Renal pelvis (tissue), 12 donors: ENCODE measurements at places on chromosomes 13 and 19. TPM values are rescaled to one million over a fixed set of nuclear protein-coding genes. Genes with fewer than 3 reads are reported as not detected.

MBD3L3 gene
- not detected for polyA plus RNA-seq

DNA sequence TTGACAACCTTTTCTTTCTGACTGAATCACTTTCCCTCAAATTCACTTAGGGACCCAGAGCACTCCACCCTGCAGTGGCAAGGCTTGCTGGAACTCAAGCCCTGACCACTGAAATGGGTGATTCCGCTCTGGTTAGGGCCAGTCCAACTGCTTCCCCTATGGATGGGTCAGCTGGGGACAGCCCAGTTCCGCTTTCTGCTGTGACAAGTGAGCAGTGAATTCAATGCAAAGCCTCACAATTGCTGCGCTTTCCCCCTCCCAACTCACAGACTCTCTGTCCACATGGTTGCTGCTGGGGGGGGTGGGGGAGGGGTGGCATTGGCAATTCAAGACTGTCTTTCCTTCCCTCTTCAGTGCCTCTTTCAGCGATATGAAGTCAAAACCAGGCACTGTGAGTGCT is 18.7 kb downstream of the CD70 start:
- no peak for DNase-seq

FPR3 gene
- polyA plus RNA-seq: 0.23 TPM

ZNF724 gene
- polyA plus RNA-seq: 5.0 TPM

BABAM1 gene
- polyA plus RNA-seq: 113 TPM

- DNase-seq: no peak
Measured at GRCh38 chr13:20514866-20515265, 10.8 kb downstream of the CRYL1 start.

DNAAF3 gene
- 9.2 TPM for polyA plus RNA-seq

GRCh38 chr19:17721821-17722220 is 2.5 kb downstream of the MAP1S start:
- no peak for DNase-seq

GRCh38 chr13:74073274-74073673 is 60.9 kb downstream of the KLF12 start:
- DNase-seq: no peak

FXYD1 gene
- polyA plus RNA-seq: 27.0 TPM

- no peak for DNase-seq
Measured at GRCh38 chr13:78409172-78409571, 194.2 kb downstream of the POU4F1 start.

ZBTB7A gene
- polyA plus RNA-seq: 11.3 TPM

C3 gene
- polyA plus RNA-seq: 20.1 TPM

DNA sequence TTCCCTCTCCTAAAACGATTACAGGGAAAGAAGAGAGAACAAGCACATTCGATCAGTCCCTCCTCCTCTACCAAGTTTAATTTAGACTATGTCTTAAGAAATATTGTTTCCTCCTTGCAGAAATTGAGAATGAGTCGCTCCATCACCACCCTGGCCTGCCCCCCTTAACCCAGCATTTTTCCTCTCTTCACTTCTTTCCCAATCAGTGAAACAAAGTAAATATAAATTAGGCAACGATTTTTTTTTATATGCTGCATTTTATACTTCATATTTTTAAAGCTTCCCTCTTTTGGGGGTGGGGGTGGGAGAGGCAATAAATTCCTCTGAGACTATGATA is 300.0 kb downstream of the SPRY2 start:
- DNase-seq: no peak
